LoVo (cell line): ENCODE measurements at places on chromosomes 13 and 19.

DNA sequence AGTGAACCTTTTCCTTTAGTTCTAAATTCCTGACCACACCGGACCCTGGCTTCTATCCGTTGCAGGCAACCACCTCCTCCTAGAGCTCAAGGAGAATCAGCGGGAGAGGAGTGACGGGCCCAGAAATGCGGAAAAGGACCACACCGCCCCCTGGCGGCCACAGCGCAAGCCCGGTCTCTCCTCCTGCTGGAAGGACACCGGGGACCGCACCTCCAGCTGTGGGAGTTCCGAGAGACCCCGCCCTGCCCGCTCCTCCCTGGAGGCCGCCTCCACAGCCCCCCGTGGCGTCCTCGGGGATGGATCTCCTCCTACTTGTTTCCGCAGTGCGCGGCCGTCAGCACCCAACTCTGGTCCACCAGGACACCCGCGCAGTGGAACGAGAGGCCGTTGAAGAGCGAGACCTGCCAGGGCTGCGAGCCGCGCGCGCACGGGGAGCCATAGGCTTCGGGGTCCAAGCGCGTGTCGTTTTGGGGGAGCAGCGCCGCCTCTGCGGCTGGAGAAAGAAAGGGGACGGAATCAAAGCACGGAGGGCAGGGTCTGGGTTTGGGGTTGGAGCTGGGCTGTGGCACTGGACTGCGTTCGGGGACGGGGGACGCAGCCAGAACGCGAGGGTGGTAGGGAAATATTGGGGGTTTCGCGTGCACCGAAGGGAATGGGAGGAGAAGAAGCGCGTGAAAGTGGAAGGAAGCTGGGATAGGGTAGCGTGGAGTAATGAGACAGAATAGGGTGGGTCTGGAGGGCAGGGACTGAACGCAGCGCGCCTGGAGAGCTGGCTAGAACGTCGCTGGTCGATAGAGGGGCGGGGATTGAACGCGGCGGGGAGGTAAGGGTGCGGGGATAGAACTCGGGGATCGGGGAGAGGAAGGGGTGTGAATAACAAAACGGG is 2.5 kb downstream of the KLK10 start:
- DNase-seq, result peak; percentile 78

- DNase-seq, result no peak
Observed at GRCh38 chr13:27665333-27665732, 43.6 kb downstream of the POLR1D start.

DNA sequence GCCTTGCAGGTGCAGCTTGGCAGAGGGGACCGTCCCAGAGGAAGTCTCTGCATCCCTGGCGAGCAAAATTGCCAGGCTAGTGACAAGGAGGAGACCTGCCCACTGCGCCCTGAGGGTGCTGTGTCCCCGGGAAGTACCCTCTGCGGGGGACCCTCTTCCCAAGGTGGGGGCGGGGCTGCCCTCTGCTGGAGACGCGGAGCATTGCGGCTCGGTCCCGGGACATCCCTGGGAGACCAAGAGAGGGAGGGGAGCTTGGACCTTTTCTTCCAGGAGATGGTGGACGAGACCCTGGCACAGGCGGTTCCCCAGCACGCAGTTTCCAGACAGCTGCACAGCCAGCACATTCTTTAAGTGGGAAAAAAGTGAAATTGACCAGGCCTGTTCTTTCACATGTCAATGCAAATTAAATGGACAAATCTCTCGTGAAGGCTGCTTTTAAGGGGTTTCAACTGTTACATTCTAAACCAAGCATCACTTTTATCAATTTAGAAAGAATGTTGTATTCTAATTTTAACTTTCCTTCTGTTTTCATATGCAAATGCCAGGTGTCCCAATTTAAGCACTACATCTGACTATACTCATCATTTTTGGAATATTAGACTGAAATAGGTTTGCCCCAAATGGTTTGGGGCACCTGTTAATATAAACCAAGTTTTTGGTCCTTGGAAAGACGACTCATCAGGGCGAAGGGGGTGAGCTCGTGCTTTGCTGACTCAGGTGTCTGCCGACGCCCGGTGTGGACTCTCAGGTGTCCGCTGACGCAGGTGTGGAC is 60.7 kb downstream of the MCF2L start:
- peak; percentile 5 for DNase-seq

GRCh38 chr19:3234800-3235199 is 10.3 kb downstream of the CELF5 start:
- no peak for DNase-seq

- DNase-seq, result no peak
Observed at GRCh38 chr19:12834976-12835757, 788 bp upstream of the RTBDN start.

- no peak for DNase-seq
Observed at GRCh38 chr19:27744926-27745768, 1467.8 kb downstream of the UQCRFS1 start.

DNA sequence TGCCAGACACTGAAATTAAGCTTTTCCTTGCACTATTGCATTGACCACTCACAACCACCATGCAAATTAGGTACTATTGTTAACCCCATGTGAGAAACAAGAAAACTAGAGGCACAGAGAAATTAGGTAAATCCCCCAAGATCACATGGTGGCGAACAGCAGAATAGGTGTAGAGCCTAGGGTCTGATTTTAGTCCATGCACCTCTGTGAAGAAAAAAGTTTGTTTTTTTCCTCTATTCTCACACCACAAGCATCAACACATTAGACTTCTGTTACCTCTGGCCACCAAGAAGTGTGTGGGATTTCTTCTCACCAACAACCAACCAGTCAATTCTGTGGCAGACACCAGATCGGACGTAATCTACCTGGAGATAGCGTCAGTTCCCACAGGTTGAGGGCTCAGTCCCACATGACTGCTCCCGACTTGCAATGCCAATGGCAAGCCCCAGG is 391.9 kb downstream of the COG6 start:
- DNase-seq, result no peak

GRCh38 chr19:50745221-50745620 is 22.1 kb downstream of the CLEC11A start:
- DNase-seq, result no peak

DNA sequence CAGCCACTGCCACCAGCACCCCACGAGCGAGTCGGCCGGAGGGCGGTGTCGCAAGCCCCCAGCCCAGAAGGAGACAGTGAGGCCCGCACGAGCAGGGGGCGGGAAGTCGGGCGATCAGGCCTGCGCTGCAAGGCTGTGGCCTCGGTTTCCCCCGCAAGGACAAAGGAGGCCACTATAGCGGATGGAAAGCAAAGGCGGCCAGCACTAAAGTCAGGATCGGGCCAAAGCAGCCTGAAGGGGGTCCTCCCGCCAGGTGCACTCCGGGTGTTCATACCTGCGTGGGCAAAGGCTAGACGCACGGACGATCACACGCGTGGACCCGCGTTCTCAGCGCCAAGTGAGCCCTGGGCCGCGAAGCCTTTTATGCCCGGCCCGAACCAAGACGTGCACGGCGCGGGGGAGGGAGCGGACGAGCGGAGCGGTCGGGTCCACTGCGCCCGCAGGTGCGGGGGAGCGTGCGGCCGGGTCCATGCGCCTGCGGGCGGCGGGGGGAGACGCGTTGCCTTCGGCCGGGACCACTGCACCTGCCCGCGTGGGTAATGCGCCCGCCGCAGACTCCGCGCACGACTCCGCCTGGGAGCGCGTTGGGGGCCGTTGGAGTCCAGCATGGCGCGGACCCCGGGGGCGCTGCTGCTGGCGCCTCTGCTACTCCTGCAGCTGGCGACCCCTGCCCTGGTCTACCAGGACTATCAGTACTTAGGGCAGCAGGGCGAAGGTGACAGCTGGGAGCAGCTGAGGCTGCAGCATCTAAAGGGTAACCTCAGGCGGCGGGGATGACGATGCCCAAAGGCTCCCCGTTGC is at the start of the genes PRDX2 and THSD8:
PRDX2 (minus strand) TSS at position 335 of the 801 bp plus-strand sequence. CDS start 539 bp downstream, outside the sequence.
THSD8 (plus strand) TSS at position 604 of the 801 bp plus-strand sequence; CDS start at position 607, 3 bp downstream.
- DNase-seq, result peak; percentile 84

DNA sequence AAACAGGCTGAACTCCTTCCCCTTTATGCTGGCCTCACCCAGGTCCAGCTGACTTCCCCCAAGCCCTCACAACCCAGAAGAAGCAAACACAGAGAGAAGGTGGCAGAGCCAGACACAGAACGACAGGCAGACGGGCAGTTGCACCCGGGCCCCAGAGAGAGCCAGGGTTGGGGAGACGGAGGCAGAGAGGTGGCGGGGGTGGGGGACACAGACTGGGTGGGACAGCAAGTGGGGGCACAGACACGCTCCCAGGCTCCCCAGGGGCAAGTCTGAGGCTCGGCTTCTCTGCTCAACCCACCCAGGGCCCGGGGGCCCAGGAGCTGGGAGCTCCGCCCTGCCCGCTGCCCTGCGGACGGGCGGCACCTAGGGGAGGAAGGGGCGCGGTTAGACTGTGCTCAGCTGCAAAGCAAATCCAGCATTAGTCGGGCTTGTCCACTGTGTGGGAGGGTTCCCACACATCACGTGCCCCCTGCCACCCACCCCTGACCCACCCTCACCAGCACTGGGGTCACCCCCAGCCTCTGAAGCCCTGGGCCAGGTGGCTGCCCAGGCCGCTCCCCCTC is 31.3 kb upstream of the ASF1B start:
- no peak for DNase-seq

- peak; percentile 98 for DNase-seq
Observed at GRCh38 chr19:42191855-42192254, 25.6 kb downstream of the DEDD2 start.

GRCh38 chr19:2912306-2912705 is 11.6 kb downstream of the ZNF57 start:
- DNase-seq, result no peak

- no peak for DNase-seq
Observed at GRCh38 chr19:38350883-38351282, 15.3 kb downstream of the CATSPERG start.

GRCh38 chr19:37966211-37966661 is 59.2 kb downstream of the SIPA1L3 start:
- no peak for DNase-seq

- DNase-seq, result no peak
Observed at GRCh38 chr13:51599444-51600176, 15.3 kb downstream of the WDFY2 start.

DNA sequence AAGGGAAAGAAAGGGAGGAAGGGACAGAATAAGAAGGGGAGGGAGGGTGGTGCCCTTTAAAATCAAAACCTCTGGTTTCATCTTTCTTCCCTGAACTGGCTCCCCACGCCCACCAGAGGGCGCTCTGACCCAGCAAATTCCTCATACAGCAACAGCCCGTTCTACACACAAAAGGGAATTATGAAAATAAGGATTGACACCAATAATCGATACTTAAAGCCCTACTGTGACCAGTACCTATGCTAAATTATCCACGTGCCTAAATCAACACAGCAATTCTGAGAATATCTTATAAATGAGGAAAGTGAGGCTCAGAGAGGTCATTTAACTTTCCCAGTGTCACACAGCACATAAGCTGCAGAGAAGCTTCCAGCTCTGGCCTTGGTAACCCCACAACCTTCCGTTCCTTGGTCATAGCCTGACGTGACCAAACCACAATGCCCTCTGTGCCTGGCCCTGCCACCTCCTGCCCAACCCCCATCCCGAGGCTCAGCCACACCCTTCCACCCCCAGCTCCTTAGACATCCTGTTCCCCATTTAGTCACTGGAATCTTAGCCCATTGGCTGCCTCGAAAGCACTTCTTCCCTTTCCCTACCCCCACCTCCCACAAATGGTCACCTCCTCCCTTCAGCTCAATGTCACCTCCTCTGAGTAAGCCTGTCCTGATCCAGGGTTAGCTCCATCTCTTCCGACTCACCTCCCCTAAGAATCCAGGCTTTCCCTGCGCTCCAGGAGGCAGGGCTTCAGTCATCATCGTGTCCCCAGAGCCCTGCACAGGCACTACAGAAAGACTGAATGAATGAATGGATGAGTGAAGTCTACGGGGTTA is 34.2 kb upstream of the PNMA8B start:
- peak; percentile 58 for DNase-seq

- no peak for DNase-seq
Observed at GRCh38 chr19:30754162-30754561, 382.0 kb downstream of the ZNF536 start.

DNA sequence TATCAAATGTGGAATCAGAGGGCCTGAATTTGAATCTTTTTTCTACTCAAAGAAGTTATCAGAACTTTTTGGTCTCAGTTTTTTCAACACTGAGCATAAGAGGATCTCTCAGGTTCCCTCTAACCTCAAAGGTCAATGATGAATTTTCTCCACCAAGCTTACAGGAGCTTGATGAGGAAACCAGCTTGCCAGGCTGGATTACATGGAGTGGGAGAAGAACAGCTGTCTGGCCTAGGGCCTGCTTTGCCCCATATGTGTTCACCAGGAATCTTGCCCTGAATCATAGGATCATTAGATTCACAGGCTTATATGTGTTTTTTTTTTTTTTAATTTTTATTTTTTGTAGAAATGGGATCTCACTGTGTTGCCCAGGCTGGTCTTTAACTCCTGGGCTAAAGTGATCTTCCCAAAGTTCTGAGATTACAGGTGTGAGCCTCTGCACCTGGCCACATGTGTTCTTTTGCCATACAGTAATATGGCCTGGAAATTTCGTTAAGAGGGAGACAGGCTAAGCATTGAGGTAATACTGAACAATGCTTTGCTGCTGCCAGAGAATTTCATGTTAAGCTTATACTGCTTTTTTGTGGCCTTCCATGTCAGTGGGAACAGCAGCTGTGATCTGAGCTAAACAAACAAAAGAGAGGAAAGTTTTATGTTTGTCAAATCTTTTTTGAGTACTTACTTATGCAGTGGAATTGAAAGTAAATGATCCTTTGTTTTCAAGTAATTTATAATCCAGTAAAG is 110.6 kb downstream of the DNAJC3 start:
- DNase-seq, result no peak

- DNase-seq, result no peak
Observed at GRCh38 chr13:47930649-47931165, 70.4 kb downstream of the SUCLA2 start.
